ENCODE measurements at places on chromosomes 7 and 10.

GRCh38 chr10:15625261-15625660, 94.5 kb downstream of the ITGA8 start:
- DNase-seq, result no peak

- DNase-seq, result no peak
Observed at GRCh38 chr10:94997741-94998174, 59.3 kb downstream of the CYP2C9 start.

GRCh38 chr10:78042058-78042751, 8.5 kb downstream of the RPS24 start:
- no peak for DNase-seq

GRCh38 chr10:35219891-35220890, 93.5 kb downstream of the CREM start:
- DNase-seq, result no peak

DNA sequence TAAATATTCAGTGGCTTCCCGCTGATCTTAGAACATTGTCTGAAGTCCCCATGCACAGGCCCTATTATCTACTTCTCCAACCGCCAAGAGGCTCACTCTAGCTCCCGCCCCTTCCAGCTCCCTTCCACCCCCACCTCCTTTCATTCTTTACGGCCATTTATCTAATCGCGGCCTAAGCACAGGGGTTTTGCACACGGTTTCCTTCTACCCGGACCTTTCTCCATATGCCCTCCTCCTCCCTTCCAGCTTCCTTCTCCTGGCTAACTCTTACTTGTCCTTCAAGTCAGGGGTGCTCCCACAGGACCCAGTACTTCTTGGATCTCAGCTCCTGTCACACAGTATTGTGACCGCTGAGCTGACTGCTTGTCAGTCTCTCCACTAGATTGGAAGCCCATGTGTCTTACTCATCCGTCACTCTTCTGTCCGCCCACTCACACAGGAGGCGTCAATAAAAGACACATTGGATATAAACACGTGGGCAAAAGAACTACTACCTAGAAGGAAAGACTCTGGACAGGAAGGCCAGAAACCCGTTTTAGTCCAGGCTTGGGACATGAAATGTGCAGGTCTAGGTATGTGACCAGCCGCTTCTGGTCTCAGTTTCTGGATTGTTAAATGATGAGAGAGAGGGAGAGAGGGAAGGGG, 20.2 kb upstream of the HPS1 start:
- DNase-seq, result no peak

DNA sequence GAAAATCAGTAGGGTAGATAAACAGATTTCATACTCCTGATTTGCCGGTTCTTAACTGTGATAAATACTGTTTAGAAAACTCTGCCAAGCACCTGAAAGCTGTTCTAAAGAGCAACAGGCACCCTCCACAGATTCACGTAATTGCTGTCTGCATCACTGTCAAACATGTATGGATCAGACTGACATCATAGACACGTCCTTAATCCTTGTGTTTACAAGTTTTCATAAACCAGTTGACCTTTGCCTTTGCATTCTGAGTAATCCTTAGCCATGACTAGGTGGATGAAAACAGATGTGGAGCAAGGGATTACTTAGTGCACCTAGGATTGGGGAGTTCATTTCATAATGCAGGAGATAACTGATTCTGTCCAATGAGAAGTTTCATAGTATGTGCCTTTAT, 41.6 kb downstream of the SLC39A12 start:
- no peak for DNase-seq

GRCh38 chr10:29946953-29947700, 112.3 kb downstream of the JCAD start:
- DNase-seq, result no peak
